ENCODE measurements at places on chromosomes 13 and 19.

DNA sequence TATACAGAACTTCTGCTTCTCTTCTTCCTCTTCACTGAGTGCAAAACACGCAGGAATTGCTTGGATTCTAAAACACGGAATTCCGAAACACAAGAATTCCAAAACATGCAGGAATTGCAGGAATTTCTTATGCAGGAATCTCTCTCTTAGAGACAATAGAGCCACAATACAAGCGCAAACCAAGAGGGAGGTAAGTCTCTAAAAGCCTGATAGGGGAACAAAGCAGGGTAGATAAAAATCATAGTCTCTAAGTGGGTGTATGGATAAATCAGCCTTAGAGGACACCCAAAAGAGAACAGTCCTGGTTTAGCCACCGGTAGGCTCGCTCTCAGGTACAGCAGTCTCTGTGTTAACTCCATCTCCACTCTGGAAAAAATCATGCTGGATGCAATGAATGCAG is 112.9 kb downstream of the LHFPL6 start:
- no peak for DNase-seq

DNA sequence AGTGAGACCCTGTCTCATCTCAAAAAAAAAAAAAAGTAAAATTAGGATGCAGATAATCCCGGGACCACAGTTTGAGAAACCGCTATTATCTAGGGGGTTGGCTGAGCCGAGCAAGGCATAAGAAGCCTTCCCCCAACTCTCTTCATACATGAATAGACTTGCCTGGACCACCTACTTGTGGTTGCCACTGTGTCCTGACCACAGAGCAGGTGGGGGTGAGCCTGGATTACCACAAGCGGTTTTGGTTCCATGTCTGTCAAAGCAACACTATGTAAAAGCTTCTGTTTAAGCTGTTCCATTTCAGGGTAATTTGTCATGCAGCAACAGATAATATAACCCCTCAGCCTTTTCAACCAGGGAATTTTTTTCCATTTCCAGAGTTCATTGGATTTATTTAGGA is 3.3 kb upstream of the NAPA start:
- no peak for DNase-seq

GRCh38 chr13:88675347-88675996 is 1004.3 kb downstream of the SLITRK5 start:
- DNase-seq: no peak

- no peak for DNase-seq
These were observed 58.4 kb downstream of the SMARCA4 start for GRCh38 chr19:11019262-11019661.
